ENCODE measurements at places on chromosomes 12 and 14. TPM values are rescaled to one million over a fixed set of nuclear protein-coding genes. Genes with fewer than 3 reads are reported as not detected.

Gene BDKRB1
- total RNA-seq = 1.8 TPM

Gene NOVA1
- total RNA-seq = 6.2 TPM

Gene GLT8D2
- 0.28 TPM for total RNA-seq

Gene AMN
- 0.16 TPM for total RNA-seq

Gene TRIM9
- total RNA-seq = 9.0 TPM

All from A549 treated with CpdA at 1 μM for 4 hours (cell line).